ENCODE measurements at places on chromosomes 7 and 10.

GRCh38 chr10:91672021-91672608 lies 39.2 kb upstream of the PPP1R3C start:
- no peak for DNase-seq

- no peak for DNase-seq
Measured at GRCh38 chr7:156096771-156097538, 284.7 kb upstream of the SHH start.

DNA sequence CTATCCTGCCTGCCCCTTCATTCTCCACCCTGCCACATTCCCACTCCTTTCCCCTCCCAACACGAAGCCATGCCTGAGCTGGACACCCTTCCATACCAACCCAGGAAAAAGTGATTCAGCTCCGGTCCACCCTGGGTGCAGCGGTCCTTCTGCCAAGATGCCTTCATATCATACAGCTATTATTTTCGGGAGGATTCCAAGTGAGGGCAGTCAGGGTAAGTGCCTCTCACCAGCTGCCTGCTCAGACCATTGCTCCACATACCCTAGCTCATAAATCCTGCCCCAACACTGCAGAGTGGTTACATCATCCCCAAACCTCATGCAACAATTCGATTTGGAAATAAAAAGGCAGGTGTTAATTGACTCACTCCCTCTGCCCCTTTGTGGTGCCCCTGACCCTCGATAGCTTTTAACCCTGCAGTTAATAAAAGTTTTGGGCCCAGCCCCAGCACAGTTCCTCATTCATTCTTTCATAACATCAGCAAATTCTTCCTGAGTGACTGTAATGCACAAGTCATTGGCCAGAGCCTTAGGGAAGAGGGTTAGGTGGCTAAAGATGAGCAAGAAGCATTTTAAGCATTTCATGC lies 42.6 kb downstream of the ZNF503 start:
- no peak for DNase-seq

DNA sequence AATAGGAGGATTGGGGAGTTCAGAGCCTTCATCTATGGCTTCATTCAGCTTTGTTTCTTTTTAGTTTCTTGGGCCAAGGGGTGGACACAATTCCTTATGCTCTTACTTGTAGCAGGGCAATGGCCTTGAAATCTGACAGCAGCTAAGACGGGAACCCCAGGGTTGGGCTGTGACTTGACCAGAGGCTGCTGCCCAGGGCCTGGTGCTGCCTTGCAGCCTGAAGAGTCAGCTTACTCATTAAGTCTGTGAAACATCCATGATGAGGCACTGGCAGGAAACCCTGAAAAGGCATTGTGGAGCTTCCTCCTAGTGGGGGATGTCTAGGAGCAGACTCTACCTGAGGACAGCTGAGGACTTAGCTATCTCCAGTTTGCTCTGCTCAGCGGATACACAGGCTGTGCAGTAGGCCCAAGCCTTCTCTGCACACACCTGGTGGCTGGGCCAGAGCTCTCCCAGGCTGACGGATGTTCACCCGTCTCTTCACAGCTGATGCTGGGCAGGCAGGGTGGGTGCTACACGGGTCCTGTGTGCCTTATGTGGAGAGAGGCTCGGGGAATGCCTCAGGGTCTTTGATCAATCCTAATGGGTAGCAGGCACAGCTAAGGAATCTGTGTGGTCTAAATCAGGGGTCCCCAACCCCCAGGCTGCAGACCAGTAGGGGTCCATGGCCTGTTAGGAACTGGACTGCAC lies 17.8 kb downstream of the CXCL12 start:
- no peak for DNase-seq

DNA sequence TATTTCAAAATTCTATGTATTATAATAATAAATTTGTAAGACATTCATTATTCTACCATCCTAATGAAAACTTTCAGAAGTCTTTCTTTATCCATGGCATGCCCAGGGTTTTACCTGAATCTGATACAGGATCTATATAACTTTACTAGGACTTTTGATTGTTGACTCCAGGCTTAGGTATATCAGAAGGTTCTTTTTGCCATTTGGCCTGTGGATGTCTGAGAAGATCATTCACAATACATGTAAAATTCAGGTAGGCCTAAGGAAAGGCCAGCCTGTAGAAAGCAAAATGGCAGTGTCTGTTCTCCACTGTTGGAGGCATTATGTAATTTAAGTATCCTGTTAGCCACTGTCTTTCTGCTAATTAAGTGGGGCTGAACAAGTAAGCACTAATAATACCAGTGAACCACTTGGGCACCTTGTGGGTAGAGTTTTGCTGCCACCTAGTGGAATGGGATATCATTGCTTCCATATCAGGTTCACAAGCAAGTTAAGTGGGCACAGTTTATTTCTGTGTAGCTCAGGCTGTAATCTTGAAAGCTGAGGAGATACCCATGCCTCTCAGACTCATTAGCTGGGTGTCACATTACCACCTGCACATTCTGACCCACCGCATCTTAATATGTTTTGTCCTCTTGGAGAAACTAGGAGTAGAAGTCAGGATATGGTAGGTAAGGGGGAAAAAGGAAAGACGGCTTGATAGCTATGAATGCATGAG lies 105.5 kb downstream of the SEPTIN7 start:
- DNase-seq, result peak; percentile 30

DNA sequence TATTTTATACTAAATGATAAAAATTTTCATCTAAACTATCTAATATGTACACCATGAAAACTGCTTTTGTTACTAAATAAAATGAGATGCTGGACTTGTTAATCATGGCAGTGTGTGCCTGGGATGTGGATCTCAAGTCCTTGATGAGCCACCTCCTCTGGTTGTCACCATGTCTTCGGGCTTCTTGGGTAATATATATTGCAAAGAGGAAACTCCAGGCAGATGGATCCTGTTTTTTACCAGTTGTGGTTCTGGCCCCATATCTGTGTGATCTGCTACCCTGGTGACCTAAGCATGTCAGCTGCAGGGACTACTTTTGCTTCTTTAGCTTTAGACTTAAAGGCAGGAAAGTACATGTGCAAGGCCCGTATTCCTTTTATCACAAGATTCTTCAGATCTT lies 46.2 kb downstream of the TMEM60 start:
- no peak for DNase-seq

GRCh38 chr7:36900988-36901710 lies 176.9 kb upstream of the AOAH start:
- no peak for DNase-seq

- DNase-seq, result no peak
Measured at GRCh38 chr7:70588191-70588921, 543.6 kb upstream of the GALNT17 start.

- no peak for DNase-seq
Measured at GRCh38 chr10:21399392-21400035, 126.0 kb downstream of the SKIDA1 start.

DNA sequence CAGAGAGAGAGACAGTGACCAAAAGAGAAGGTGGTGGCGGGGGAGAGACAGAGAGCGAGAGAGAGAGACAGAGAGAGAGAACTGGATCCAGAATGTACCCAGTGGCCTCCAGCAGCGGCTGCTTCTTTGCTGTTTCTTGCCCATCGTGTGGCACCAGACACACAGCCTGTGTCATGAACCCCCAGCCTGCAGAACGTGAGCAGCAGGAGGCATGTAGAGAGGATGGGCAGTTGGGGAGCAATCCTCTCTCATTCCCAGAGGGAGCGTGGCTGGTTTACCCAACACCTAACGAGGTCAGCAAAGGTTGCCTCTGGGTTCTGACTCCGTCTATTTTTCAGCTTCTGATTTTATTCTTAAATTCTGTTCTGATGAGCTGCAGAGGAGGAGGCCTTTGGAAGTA lies 168.1 kb downstream of the ADARB2 start:
- no peak for DNase-seq

DNA sequence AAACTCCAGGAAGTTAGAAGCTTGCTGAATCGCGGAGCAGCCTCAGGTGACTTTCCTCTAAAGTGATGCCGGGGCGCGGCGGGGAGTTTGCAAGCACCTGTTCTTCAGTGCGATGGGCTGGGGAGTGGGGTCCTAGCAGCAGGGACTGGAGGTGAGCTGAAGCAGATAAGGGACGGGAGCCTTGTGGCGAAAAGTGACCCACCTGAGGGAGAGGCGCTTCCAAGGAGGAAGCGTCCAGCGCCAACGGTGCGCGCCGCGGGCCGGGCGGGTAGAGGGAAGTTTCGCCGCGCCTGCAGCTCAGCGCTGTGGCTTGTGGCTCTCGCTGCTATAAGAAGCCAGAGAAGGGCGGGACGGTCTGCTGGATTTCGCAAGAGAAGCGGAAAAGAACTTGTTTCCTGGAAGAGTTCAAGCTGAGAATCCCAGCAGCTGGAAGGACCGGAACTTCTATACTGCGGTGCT lies at the start of gene STEAP4:
TSS of gene STEAP4 (minus strand) at position 305 of the 459 bp plus-strand sequence. CDS start 22,625 bp downstream, outside the sequence.
- DNase-seq, result no peak

DNA sequence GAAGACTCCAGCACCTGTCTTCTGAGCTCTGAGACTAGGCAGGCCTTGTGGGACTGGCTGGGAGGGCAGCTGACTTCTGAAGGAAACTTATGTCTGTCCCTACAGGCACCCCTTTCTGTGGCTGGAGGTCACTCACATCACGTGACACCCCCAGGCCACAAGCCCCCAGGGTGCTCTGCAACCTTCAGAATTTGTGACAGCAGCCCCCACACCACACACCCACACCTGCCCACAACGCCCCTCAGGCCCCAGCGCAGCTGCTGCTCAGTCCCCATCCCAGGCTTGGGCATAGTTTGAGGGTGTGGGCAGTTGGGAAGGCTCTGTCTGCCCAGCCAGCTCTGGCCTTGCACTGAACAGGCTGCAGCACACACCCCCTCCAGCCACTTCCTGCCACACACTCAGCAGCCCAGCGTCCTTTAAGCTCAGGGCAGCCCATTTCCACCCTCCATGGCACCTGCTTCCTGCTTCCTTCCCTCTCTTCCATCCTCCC lies 80.0 kb upstream of the UNC5B start:
- DNase-seq, result no peak

GRCh38 chr10:122285506-122286444 lies 14.7 kb downstream of the BTBD16 start:
- no peak for DNase-seq

DNA sequence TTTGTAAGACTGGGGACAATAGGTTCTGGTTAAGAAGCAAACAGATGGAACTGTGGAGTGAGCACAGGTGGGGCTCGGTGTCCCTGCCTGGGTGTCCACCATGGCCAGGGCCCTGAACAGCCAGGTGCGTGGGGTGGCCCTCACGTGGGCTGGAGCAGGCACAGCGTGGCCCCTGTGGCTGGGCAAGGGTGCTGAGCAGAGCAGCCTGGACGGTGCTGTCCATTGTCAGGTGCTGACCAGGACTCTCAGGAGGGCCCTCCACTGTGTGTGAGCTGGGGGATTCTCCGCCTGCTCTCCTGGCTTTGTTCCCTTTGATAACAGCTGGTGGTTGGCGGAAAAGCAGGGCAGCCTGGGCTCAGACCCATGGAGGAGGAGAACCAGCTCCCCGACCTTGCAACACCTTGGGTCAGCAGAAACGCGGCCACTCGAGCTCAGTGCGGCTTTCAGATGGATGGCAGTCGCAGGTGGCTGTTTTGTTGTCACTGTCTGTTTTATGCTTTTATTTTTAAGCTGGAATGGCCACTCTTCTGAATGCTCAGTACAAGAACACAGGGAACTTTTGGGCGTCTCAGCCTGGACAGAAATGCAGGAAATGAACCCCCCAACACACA lies 273.9 kb upstream of the ADARB2 start:
- no peak for DNase-seq

DNA sequence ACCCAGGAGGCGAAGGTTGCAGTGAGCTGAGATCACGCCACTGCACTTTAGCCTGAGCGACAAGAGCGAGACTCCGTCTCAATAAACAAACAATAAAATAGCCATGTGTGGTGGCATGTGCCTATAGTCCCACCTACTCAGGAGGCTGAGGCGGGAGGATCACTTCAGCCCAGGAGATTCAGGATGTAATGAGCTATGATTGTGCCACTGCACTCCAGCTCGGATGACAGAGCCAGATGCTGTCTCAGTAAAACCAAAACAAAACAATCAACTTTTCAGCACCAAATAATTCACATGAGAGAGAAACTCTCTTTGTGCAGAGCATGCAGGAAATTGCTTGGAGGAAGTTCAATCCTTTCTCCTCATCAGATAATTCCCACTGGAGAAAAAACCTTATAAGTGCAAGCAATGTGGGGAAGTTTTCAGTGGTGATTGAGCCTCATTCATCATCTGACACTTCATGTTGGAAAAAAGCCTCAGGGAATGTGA lies 13.4 kb upstream of the FIS1 start:
- no peak for DNase-seq

- no peak for DNase-seq
Measured at GRCh38 chr10:116771959-116772585, 29.7 kb upstream of the HSPA12A start.

DNA sequence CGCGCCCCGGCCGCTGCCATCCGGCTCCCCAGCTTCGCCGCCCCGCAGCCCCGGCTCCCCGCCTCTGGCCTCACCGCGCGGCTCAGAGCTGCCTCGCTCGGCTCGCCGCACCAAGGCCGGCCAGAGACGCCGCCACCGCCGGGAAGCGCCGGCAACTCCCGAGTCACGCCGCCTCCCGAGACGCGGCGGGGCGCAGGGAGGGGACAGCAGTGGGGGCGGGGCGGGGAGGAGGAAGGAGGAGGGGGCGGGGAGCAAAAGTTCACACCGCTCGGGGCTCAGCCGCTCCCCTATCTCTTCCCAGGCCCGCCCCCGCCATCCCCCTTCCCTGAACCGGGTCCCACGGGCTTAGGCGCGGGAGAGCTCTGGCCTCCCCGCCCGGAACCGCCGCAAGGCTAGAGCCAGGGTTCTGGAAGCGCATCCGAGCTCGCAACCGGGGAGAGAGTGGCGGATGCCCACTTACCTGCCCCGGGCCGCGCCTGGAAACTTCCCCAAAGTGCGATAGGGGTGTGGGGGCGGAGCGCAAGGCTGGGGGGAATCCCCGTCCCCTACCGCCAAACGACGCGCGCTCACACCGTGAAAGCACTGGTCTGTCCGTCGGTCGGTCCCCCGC lies 1.0 kb downstream of the CHST15 start:
- DNase-seq, result no peak

- DNase-seq, result no peak
Measured at GRCh38 chr10:88322324-88323063, 260.6 kb downstream of the RNLS start.

GRCh38 chr7:142010952-142011548 lies 15.4 kb downstream of the MGAM start:
- DNase-seq, result no peak

GRCh38 chr7:105269397-105269796 lies 119.3 kb downstream of the SRPK2 start:
- no peak for DNase-seq

GRCh38 chr7:134371536-134371935 lies 54.8 kb upstream of the SLC35B4 start:
- DNase-seq, result no peak

DNA sequence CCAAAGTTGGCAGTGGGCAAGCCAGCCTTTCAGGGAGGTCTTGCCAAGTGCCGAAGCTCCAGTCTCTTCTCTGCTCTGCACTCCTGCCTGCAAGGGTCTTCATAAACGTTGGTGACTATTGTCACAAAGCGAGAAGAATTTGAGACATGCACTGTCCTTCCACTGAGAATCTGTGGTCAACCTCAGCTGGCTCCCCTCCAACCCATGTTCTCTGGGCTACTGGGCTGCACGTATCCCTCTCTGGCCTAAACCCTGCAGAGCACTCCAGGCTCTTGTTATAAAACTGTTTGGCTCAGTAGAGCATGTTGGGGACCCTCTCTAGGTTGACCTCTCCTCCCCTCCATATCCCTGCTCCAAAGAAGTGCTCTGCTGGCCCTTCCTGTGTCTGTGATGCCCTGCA lies 260.4 kb upstream of the NFE2L3 start:
- DNase-seq, result no peak

- DNase-seq, result no peak
Measured at GRCh38 chr10:118701529-118702323, 53.0 kb downstream of the CACUL1 start.

- DNase-seq, result no peak
Measured at GRCh38 chr10:27713941-27714340, 31.7 kb downstream of the MKX start.

All from activated CD8-positive, alpha-beta memory T cell treated with anti-CD3 and anti-CD28 coated beads for 1 hour (primary cell).